Muscle of arm (tissue), 14 donors: ENCODE measurements at places on chromosomes 5 and 9. TPM values are rescaled to one million over a fixed set of nuclear protein-coding genes. Genes with fewer than 3 reads are reported as not detected.

Gene CCL27
- 0.53 TPM for polyA plus RNA-seq

- DNase-seq, result no peak
These were observed 48.3 kb upstream of the HRH2 start for GRCh38 chr5:175609526-175609925.

- no peak for DNase-seq
These were observed 121.9 kb downstream of the OSTF1 start for GRCh38 chr9:75210215-75210614.

DNA sequence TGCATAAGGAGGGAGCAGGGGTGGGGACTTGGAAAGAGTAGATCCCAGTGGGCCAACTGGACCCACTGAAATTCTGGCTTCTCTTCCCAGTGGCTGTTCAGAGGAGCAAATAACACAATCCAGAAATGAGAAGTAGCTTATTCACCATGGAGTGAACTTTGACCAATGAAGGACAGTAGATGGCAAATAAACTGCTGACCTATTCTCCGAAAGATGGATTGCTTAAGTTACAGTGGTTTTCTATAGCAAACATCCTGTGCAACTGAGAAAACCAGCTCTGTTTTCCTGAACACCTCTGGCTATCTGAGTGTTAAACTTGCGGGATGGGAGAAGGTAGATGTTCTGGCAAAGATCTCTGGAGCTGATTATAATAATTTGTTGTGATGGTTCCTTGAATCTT lies 325.1 kb downstream of the SPATA31D1 start:
- DNase-seq, result no peak

DNA sequence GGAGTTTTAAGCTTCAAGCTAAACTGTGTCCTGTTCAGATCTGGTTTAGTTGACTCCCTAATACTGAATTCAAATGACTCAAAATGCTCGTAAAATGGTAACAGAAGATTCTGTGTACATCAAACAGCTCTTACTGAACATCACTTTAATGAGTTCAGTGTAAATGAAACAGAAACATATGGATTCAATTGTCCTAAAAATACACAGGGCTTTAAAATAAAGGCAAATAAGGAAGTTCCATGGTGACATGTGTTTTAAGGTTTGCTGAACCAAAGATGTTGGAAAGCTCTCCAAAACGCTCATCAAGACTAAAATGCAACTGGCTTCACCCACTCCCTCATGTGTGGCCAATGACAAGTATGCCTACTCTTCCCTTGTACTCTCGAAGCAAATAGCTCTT lies 340.0 kb upstream of the PIK3R1 start:
- peak; percentile 11 for DNase-seq

DNA sequence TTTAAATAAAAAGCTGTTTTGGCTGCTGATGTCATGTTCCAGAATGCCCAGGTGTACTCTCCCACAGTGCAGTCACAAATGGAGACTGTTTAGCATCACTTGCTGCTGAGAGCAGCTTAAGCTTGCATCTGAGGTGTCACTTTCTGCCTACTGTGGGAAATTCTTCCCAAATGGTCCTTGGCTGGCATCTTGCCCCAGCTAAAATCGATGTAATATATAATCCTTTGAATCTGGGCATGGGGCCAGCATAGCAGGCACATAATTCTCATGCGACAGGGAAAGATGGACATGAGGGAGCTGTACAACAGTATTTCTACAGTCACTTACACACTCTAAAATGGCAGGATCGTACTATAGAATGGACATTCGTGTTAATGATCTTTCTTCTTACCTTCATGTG lies 144.3 kb downstream of the MACIR start:
- DNase-seq, result no peak

DNA sequence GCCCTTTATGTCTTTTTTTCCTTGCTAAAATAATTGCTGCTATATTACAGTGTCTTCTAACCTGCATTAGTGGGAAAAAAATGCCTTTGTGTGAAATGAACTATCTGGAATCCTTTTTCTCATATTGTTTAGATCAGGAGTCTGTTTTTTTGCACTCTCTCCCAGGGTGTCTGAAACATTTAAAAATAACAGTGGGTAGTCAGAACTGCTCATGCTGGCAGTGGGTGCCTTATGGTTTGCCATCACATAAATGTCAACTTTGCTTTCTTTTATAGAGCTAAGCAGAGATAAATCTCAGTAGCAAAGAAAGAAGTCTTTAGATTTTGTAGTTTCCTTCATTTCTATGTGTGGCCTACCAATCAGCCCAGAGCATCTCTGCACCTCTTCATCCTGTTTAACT lies 347.8 kb upstream of the RGMB start:
- DNase-seq, result no peak

DNA sequence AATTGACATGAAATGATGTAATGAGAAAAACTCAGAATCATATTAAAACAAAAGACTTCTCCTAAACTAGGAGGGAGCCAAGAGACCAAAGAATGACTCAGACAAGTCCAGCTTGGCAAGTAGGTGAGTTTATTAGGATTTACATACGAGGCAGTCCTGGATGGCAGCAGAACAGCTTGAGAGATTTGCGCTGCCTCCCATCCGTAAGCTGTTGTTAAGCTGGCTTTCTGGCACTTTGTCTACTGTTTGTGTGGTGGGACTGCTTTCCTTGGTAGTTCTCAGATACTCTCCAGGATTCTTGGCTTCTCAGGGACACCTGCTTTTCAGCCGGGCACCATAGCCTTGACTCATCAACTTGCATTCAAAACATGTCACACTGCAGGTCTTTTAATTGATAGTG lies 57.6 kb downstream of the COX7C start:
- no peak for DNase-seq

Gene PRR7
- polyA plus RNA-seq, result 0.29 TPM

DNA sequence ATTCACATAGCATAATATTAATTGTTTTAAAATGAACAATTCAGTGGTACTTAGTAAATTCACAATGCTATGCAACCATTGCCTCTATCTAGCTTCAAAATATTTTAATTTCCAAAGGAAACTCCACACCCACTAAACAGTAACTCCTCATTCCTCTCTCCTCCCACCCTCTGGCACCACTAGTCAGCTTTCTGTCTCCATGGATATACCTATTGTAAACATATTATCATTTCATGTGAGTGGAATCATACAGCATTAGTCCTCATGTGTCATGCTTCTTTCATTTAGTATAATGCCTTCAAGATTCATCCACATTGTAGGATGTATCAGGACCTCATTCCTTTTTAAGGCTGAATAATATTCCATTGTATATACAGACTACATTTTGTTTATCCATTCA lies 48.6 kb downstream of the PHF2 start:
- DNase-seq, result no peak
